ENCODE measurements at places on chromosomes 3 and 15.
A peak's percentile ranks its signal among the peaks of the same experiment; 100 is the strongest.

- no peak for DNase-seq
Measured at GRCh38 chr3:100009276-100010086, 104.8 kb downstream of the FILIP1L start.

GRCh38 chr3:175325440-175325839 lies 466.3 kb downstream of the NAALADL2 start:
- DNase-seq: no peak

DNA sequence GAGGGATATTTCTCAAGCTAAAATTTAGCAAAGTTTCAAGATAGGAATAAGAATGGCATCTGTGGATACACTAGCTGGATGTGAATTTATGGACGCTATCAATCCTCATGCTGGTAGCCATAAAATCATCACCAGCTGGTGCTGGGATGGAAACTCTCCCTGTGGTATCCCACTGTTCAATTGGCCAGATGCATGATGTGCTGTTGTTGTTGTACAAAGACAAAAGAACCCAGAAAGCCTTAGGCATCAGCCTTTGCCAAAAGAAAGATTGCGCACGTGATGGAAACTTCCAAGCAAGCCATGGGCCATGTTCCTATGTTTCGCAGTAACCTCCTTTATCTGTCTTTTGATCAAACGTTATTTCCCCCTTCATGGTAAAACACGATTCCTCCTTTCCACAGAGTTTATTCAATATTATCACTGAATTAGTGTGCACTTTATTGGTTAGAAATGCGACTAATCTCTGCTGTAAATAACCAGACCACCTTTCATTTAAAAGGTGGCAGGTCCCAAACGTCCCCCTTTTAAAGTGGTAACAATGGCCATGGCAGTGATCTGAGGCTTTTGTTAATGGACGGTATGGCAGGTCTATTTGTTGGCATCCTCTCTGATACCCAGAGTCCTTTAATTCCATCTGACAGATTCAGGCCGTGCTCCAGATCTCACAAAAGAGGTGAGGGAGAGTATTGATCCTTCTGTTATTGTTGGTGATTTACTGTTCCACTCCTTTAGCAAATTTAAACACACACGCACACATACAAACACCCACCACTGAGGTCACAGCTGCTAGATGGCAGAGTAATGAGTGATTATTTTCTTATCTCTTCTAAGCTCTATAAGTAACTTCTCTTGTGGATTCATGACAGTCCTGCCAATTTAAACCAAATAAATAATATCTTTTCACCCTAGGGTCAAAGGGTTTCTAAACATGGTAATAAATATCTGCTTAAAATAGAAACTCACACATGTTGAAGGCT lies 291.2 kb upstream of the KCNMB2 start:
- no peak for DNase-seq

- DNase-seq: peak; percentile 27
Measured at GRCh38 chr3:107753494-107753893, 230.7 kb downstream of the BBX start.

DNA sequence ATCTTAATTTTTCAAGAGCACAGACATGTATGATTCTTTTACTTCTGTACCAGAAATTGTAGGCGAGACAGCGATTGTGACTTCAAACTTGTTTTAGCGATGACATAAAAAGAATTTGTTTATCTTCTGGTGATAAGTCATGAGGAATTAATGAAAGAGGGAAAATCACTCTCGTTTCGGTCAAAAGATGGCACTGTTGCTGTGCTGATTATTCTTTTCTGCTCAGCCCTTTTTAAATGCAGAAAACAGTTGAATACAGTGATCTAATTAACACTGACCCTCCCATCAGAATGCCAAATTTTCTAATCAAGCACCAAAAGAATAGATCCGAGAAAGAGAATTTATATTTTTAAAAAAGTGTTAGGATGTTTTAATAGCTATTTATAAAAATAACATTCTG lies 52.6 kb downstream of the NSUN3 start:
- no peak for DNase-seq

DNA sequence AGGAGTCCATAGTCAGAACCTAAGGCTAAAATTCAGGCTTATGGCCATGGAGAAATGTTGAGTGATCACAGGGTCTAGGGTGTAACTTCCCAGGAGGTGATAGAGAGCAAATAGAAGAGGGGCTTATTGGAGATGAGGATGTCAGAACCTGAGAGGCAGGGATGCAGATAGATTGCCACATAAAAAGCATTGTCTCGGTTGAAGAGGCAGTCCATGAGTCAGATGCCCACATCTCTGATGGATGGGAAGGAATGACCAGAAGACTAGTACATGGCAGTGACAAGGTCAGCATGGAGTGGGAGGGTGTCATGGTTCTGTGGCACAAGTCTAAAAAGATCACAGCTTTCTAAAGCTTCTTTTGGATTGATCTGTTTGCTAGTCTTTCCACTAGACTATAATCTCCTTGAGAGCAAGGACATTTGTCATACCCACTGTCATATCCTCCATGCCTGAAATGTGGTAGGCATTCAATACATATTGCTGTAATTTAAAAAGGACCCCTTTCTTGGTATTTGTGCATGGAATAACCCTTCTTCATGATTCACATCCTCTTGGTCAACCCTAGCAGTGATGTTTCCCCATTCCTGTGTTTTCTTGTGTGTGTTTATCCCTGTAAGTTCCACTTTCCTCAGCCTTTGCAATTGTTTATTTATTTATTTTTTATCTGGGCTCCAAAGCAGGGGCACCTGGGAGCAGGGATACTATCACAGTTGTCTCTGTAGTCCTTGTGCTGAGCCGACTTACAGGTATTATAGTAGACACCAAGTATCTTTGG lies 613.4 kb upstream of the CFAP20DC start:
- DNase-seq: no peak

GRCh38 chr15:99993262-99993661 lies 260.0 kb upstream of the LYSMD4 start:
- DNase-seq: no peak

- peak; percentile 4 for DNase-seq
Measured at GRCh38 chr15:35519541-35520149, 26.3 kb downstream of the DPH6 start.

DNA sequence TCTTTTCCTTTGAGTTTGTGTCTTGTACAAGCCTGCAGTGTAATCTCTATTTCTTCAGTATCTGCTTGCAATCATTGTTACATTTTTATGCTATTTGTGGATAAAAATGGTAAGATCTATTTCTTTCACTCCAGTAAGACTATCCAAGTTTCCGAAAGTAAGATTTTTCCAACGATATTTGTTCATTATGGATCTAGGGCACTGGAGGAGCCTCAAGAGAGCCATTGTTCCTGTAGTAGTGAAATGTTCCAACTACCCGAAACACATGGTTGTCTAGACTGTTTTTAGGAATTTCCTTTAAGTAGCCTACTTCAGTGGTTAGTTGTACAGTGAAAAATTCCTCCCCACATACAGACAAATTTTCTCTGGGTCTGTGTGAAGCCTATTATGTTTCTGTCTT lies 597.4 kb downstream of the RSL24D1 start:
- no peak for DNase-seq

DNA sequence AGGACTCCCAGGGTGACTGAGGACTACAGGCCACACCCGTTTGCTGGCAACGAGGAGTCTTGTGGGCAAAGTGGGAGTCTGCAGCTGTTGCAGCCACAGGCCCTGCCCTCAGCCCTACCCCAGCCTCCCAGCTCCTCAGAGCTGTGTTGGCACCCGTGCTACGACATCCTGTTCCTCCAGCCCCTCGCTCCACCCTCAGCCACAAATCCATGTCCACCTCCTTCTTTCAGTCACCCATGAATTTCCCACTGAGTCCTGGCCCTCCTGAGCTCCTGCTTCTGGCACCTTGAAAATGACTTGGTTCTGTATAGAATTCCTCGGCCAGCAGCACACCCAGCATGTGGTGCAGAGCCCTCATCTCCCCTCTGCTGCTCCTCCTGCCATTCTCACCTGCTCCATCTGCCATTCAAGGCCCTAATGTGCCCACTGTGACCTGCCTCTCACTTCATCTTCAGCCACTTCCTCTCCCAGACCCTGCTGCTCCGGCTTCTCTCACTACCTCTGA lies 20.9 kb upstream of the VILL start:
- no peak for DNase-seq

- DNase-seq: peak; percentile 97
Measured at GRCh38 chr3:184284696-184285095, 8.9 kb downstream of the ECE2 start.

GRCh38 chr3:175335229-175335628 lies 476.1 kb downstream of the NAALADL2 start:
- no peak for DNase-seq

DNA sequence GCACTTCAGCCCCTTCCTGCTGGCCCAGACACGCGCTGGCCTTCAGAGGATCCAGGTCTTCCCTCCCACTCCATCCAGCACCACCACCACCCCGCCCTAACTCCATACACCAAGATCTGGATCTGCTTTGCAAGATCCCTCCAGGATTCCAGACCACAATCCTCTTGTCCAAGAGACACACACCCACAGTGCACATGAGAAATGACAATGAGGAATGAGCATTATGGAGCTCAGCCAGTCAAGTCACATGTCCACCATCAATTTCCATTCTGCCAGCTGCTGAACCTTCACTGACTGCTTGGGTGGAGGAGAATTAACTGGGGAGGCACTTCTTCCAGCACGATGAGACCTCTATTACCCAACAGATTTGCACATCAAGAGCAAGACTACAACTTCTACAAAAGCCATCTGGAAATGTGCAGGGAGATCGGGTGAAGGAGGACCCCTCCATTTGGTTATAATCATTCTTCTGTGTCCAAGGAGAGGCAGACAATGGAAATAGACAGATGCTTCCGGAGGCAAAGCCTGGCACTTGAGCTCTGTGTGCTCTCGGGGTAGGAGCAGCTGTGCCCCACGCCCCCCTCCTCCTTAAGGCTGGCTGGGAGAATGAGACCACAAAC lies 12.3 kb upstream of the SPATA12 start:
- no peak for DNase-seq

DNA sequence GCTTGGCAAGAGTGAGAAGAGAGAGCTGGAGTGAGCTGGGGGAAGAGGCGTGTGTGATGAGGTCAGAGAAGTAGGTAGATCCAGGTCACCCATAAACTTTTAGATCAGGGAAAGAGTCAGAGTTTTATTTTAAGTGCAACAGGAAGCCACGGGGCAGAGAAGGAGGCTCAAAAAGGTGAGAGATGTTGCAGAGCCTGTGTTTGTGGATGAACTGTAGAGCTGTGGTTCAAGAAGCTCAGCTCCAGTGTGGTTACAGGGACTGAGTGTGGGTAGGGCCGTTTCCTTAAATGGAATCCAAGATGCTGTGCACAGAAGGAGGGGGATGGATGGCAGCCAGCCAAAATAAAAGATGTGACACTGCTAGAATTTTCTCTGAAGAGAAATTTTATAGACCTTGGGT lies 337.2 kb downstream of the SATB1 start:
- no peak for DNase-seq

DNA sequence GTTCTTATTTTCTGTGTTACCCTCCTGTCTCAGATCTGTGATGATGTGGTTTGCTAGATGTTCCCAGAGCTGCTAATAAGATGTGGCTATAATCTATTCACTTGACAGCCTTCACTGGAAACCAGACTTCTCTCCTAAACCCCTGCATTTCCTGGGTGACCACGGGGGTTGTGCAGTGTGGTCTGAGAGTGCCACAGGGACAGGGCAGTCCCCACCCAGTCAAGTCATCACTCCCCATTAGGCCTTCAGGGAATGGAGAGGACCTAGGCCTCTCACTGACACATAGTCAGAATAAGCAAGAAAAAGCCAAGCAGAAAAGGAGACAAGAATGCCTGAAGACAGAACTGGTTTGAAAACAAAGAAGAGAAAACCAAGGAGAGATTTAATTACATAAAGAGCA lies 58.3 kb downstream of the GJD2 start:
- no peak for DNase-seq

DNA sequence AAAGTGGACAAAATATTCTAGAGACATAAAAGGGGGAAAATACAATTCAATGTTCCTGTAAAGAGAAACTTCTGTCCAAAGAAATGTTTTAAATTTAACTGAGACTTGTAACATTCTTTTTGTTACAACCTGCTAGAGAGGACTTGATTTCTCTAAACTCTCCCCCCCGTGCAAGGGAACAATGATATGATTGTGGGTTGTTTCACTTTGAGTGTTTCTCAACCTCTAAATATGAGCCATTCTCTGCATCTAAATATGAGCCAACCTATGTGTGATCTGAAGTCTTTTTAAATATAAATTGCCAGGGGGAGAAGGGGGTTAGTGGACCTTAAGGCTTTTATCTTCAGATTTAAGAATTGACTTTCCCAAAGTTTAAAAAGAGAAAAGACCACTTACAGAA lies 14.6 kb downstream of the ZNF860 start:
- no peak for DNase-seq

GRCh38 chr3:187567021-187567420 lies 103.2 kb downstream of the SST start:
- DNase-seq: no peak

DNA sequence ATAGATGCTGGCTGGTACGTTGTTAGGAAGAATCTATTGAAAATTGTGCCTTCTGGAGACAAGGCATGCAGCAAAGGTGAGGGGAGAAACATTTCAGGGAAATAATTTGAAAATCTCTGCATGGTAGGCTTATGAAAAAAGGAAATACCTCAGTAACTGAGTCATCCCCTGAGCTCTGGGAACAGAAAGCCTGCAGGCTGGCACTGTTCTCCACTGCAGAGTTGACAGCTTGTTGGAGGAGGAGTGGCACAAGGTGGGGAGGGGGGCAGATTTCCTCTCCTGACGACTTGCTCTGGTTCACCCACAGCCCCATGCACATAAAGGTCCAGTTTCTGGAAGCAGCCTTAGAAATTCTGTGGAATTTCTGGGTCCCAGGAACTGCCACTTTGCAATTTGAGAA lies 179.4 kb downstream of the ABHD5 start:
- no peak for DNase-seq

DNA sequence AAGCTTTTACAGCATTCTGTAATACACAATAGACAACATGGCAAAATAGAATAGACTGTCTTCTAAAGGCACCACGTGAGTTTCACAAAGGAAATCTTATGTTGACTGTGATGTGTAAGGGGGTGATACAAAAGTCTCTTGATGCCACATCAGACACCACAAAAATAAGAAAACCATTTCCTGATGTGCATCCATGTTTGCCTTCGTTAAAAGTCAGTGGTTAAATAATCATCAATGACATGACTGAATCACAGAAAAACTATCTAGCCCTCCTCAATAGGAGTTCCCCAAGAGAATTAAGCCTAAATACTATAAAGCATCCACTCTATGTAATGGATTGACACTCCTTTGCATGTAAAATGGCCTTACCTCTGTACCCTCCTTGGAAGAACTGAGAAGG lies 198.6 kb upstream of the SLC2A2 start:
- DNase-seq: no peak
